ENCODE measurements at places on chromosomes 6 and 20.

DNA sequence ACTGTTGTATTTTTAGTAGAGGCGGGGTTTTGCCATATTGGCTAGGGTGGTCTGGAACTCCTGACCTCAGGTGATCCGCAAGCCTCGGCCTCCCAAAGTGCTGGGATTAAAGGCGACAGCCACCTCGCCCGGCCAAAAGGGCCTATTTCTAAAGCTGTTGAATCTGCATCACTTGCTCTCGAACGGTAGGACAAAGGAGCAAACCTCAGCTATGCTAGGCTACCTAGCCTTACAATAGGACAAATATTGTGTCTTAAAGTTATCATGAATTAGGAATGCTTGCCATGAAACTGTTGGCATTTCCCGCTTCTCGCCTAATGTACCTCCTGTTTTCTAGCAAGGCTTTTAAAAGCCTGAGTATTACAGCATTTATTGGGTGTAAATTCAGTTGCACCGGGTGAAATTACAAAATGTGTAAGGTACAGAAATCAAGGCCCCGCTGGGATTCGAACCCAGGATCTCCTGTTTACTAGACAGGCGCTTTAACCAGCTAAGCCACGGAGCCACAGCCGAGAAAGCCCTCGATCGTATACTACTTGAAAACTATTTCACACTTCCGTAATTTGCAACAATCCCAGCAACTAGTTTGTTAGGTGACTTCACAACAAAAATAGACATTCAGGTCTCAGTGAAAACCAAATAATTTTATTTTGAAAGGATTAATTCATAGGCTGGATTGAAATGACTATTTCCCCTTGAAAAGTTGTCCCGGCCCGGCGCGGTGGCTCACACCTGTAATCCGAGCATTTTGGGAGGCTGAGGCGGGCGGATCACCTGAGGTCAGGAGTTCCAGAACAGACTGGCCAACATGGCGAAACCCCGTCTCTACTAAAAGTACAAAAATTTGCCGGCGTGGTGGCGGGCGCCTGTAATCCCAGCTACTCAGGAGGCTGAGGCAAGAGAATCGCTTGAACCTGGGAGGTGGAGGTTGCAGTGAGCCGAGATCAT lies 211.6 kb upstream of the ZNF184 start:
- peak; percentile 42 for DNase-seq

DNA sequence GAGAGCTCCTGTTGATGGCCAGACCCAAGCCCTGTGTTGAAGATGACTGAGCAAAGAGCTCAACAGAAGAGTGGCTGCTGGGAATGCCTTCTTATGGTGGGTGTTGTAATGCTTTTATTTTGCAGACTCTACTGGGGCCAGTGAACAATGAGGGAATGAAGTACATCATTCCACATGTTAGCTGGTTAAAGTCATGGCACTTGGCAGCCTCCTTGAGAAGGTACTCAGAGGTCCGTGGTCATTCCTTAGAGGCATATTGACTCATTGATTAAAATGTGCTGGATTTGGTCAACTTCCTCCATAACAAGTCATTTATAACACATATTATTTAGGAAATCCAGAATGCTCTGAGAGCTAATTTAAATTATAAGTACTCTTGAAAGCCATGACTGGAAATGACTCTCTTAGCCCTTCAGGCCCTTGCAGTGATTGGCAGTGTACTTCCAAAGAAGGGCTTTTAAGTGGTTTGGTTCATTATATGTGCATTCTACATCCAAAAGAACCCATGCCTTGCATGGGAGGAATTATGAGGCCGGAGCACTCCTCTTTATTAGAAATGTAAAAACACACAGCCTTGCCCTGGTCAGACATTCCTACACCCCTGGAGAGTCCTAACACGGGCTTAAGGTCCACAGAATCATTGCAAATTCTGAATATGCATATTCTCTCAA lies 976.9 kb downstream of the KIF16B start:
- no peak for DNase-seq

- DNase-seq: no peak
Observed at GRCh38 chr6:158122048-158122447, 46.0 kb downstream of the SERAC1 start.

DNA sequence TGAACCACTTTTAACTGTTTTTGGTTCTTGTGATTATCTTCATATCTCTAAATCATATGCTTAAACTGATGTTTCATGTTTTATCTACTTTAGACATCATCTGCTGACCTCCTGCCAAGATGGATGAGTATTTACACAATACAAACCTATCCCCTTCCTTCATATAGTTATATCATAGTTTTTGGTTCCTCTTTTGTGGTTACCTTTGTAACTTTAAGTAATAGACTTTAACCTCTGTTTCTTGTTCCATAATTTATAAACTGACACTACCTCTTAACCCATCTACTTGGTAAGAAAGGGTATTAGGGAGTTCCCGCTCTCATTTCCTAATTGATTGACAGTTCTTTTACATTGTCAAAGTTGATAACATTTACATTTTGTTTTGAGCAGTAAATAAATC lies 11.9 kb downstream of the PCMT1 start:
- no peak for DNase-seq

DNA sequence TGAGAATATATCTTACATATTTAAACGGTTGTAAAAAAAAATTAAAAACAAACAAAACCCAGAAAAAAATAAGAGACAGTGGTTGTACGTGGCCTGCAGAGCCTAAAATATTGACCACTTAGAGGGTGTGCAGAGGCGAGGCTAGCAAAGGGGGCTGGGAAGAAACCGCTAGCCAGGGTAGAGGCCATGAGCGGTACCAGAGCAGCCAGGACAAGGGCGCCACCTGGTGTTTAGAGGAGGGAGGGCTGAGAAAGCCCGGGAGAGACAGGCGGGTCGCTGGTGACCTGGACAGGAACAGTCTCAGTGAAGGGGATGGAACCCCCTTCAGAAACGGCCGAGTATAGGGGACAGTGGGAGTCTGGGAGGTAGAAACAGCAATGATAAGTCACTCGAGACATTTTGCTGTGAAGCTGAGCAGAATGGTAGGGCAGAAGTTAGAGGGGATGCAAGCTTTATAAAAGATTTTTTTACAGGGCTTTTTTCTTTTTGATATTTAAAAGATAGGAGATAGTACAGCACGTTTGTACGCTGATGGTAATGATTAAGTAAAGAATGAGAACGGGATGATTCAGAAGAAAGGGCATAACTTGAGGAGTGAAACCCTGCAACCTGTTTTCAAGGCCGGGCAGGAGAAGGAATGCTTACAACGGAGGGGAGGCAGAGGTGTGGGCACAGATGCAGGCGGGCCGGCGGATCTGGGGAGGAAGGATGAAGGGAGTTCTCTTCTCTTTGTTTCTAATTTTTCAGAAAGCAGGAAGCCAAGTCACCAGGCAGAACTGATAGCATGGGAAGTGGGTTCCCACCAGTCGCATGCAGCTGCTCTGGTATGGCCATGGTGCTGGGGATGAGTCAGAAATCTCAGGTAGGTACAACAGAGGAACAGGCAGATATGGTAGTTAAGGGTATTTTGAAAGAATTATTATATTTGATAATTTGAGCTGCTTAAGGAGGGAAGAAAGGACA lies 76.2 kb downstream of the FAM229B start:
- peak; percentile 60 for DNase-seq

- DNase-seq: no peak
Observed at GRCh38 chr6:54681987-54682386, 164.6 kb upstream of the FAM83B start.

- DNase-seq: no peak
Observed at GRCh38 chr20:63054681-63055240, 48.0 kb upstream of the BHLHE23 start.

GRCh38 chr6:52594221-52594620 lies 17.4 kb upstream of the TRAM2 start:
- no peak for DNase-seq

DNA sequence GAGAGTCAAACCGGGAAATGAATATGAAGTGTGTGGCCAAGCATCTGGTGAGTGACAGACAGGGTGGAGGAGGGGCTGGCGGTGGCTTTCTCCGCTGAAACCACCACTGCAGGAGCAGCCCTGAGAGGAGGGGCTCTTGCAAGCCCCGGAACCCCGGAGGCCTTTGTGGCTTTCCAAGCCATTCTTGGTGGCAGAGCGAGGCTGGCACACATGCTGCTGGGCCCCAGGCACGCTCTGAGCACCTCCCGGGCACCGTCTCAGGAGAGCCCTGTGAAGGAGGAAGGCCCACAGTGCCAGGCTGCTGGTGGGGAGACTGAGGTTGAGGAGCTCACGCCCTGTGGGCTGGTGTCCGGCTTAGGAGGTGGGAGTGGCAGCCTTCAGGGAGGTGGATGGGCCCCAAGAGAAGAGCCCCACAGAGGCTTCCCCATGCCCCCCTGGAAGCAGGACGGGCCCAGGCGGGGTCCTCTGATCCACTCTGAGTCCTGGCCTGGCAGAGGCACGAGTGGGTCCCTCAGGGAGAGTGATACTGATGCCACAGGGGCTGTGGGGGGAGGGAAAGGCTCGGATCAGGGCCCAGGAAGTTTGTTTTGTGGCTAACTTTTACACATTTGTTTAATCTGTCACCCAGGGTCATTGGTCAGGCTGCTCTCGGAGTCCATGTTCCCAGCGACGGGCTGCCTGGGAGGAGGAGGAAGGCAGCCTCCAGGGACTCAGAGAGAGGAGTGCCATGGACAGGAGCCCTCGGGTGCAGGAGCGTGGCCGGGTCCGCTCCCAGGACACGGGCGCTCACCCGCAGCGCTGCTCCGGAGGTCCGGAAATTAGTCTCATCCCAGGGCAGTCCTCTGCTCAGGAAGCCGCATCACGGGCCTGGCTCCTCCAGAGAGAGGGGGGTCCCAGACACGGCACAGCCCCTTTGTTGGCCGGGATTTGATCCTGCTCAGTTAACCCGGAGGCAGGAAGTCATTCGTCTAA lies 170.7 kb downstream of the ERMARD start:
- DNase-seq: peak; percentile 10

- no peak for DNase-seq
Observed at GRCh38 chr20:8375898-8376297, 243.8 kb downstream of the PLCB1 start.

DNA sequence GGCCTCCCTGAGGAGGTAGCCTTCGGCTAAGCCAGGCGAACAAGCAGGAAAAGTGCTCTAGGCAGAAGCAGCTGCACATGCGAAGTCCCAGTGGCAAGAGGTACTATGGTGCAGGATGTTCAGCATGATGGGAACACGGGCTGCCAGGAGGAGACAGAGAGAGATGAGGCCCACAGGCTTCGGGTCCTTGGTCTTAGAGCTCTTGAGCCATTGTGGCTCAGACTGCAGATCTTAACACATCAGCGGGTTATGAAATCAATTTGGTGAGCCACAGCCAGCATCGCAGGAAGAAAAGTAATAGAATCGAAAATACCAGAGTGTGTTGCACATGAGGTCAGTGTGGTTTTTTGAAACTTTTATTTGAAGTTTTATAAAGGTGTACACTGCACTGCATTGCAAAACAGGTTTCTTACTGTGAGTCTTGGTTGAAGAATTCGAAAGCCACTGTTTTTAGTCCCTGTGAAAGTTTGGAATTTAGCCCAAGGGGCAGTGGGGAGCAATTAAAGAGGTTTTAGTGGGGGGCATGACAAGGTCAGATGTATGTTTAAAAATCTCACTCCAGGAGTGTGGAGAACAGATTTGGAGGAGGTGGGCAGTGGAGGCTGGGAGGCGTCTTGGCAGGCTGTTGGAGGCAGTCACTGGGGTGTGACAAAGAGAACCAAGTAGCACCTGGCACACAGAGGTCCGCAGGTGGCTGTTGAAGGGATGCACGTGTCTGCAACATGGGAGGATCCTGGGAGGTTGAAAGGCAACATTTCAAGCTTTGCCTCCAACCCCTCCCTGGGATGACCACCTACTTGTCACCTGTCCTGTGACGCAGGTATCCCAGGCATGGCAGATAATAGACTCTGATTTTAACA lies 69.3 kb downstream of the EYA2 start:
- DNase-seq: no peak
